Kidney capillary endothelial cell (primary cell): ENCODE measurements at places on chromosomes 4 and X.

DNA sequence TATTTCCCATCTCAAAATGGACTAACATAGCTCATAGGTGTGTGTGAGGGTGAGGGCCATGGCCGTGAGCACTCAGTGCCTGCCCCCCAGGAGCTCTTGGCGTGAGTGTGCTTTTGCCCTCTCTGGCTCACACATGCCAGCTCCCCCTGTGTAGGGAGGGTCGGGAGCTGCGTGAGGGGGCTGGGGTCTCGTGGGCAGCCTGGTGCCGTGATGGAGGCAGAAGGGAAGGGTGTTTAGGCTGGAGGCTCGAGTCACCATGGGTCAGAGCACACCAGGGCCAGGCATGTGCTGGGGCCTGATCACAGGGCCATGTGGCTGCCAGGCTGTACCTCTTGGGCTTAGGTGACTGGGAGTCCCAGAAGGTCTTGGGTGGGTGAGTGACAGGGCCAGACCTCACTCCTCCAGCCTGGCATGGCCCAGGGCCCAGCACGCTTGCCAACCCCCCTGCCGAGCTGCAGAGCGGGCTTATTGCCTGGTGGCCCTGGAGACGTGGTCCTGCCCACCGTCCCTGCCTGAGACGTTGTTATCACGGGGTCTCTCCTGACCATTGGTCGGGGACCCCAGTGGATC lies 44.0 kb downstream of the ADRA2C start:
- no peak for DNase-seq

DNA sequence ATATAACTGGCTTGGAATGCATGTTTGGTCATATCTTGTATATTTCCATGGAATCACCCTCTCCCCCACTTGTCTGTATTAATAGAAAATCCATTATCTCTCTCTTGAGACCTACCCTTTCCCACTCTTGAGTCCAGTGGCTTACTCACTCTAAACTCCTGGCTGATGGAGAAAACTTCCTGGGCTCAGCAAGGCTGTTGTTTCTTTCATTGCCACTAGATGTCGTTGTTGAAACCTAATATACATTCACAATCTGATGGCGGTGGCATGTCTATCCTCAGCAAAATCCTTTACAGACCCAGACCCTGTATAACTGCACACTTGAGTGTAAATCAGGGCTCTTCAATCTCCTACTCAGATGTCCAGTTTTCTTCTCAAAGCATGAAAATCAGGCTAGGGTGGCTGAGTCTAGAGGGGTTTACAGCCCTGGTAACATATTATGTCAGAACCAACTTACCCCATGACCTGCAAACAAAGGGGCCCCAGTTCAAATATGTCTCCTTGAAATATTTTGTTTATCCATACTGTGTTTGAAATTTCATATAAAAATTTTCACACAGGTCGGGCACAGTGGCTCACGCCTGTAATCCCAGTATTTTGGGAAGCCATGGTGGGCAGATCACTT lies 70.0 kb upstream of the FAM241A start:
- peak; percentile 79 for DNase-seq

- no peak for DNase-seq
Measured at GRCh38 chr4:6618386-6619115, 21.9 kb upstream of the MRFAP1 start.

GRCh38 chrX:103236296-103236695 lies 18.7 kb downstream of the TCEAL8 start:
- no peak for DNase-seq

DNA sequence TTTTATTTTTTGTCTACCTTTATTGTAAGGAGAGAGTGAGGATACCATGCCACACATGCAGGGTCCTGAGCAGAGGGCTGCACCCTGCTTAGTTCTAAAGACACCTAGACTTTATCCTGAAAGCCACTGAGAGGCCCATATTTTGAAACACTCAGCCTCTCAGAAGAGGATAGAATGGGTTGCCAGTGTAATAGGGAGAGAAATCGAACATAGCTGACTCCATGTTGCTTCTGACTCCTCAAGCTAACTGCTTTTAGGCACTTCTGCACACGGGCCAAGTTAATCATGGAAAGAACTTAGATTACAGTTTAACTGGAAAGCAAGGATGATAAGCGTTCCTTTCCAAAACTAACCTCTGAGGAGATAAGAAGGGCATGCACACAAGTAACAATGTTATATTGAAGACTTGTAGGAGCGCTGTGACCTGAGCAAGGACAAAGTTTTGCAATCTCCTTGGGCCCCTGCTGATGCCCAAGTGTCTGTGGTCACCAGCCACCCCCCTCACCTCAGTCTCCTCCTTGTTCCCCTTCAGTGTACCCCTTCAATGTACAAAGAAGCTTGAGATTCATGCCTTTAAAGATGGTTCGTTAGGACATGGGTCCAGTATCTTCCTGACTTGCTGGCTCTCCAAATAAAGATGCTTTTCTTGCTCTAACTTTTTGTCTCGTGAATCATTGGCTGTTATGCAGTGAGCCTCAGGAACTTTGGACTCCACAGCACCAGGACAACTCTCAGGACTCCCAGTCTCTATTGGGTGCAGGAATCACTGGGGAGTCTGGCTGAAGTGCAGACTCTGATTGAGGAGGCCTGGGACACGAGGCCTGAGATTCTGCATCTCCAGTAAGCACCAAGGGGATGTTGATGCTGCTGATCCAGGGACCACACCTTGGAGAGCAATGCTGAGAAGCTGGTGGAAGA lies 25.4 kb upstream of the CD99 start:
- DNase-seq, result no peak

GRCh38 chr4:158580064-158580463 lies 58.4 kb downstream of the RXFP1 start:
- no peak for DNase-seq

- no peak for DNase-seq
Measured at GRCh38 chr4:143606480-143606879, 93.0 kb downstream of the SMARCA5 start.

- no peak for DNase-seq
Measured at GRCh38 chr4:34362654-34363053, 1881.7 kb downstream of the ARAP2 start.

- DNase-seq, result no peak
Measured at GRCh38 chrX:9180623-9181022, 146.7 kb upstream of the FAM9B start.

DNA sequence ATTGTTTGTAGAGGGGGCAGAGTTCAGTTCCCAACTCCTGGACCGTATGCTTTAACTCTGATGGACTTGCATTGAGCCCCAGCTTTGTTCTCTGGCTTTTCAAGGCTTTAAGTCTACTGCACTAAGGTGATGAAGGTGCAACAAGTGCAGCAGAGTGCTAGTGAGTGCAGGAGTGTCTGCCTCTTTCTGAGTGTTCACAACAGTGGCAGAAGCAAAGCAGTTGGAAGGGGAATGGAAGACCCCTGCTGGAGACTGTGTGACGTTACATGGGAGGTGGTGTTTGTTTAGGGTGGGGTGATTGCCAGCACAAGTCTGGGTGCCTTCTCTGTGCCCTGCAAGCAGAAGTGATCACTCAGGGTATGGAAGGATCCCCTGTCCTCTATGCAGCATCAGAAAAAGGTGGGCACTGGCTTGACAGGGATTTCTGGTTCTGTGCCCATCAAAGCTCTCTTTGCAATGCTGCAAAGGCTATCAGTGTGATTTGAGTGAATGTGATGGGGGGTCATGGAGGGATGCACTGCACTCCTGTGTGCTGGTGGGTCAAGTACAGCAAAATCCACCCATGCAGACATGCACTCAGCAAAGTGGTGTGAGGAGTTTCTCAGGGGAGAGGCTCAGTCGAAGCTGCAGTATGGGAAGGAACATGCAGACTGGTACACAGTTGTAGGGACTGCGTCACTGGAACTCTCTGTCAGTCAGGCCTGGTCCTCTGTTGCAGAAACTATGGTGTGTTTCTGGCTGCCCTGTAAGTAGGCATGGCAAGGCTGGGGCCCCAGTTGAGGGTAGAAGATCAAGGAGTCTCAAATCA lies 70.9 kb upstream of the UGT2B7 start:
- no peak for DNase-seq

DNA sequence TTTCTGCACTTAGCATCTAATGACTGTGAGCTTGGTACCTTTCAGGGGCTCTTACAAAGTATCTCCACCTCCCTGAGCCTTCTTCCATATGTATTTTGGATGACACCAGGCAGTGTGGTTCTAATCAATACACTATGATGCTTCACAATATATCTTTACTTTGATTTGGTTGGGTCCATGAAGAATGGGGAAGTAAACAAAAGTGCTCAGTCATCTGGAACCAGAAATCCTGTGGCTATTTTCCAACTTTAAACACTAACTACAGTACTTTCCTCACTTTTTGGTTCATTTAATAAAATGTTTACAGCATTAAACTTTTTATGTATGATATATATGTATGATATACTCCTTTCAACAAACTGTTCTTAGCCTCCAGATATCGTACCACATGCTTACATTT lies 216.4 kb upstream of the AFF2 start:
- no peak for DNase-seq

DNA sequence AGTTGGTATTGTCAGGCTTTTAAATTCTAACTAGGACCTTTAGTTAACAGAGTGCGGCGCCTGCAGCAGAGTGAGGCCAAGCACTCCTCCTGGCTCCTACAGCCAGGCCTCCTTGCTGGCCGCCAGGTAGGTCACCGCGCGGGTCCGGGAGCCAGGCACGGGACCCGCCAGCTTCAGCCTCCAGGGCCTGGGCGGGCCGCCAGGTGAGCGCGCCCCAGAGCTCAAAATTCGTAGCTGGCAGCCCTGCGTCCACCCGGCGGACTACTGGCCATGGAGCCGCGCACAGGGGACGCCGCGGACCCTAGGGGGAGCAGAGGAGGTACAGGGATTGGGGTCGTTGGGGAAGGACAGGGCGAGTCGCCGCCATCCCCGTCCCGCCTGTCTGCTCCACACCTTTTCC lies at the start of gene MAGIX:
Gene MAGIX (plus strand): TSS at position 139 of the 400 bp plus-strand sequence. CDS start 132 bp downstream, at position 271.
- DNase-seq, result no peak

GRCh38 chr4:180550106-180550505 lies 1693.1 kb upstream of the TENM3 start:
- DNase-seq, result no peak

- DNase-seq, result no peak
Measured at GRCh38 chrX:35166023-35166422, 223.4 kb downstream of the FAM47B start.

DNA sequence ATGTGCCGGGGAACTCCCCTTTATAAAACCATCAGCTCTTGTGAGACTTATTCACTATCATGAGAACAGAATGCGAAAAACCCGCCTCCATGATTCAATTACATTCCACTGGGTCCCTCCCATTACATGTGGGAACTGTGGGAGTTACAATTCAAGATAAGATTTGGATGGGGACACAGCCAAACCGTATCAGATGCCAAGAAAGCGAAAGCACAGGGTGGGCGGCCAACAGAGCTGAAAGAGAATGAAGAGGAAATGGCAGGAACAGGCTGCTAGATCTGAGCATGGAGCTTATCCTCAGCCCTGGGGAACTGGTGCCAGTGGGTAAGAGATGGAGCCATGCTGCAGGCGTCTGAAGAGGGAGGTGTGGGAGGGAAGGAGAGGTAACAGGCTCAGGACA lies 117.7 kb upstream of the PNPLA4 start:
- no peak for DNase-seq

DNA sequence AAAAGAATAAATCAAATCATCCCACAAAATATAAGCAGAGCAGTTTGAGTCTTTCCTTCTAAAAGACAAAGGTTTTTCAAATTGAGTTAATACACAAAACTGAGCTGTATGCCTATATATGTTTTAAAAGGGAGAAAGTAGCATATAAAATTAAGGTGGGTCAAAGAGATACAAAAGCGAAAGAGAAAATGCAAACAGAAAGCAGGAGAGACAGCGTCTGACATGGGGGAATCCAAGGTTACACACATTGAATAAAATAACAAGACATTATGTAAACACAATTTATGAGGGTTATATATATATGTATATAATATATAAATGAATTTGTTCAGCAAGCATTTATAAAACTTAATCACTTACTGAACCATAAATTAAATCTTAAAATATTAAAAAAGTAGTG lies 276.1 kb upstream of the LCORL start:
- DNase-seq, result no peak

- peak; percentile 4 for DNase-seq
Measured at GRCh38 chr4:4914059-4914820, 54.8 kb downstream of the MSX1 start.

- DNase-seq, result no peak
Measured at GRCh38 chr4:11469650-11470437, 41.1 kb upstream of the HS3ST1 start.

- DNase-seq, result no peak
Measured at GRCh38 chrX:139930916-139931645, 1.8 kb downstream of the ATP11C start.

DNA sequence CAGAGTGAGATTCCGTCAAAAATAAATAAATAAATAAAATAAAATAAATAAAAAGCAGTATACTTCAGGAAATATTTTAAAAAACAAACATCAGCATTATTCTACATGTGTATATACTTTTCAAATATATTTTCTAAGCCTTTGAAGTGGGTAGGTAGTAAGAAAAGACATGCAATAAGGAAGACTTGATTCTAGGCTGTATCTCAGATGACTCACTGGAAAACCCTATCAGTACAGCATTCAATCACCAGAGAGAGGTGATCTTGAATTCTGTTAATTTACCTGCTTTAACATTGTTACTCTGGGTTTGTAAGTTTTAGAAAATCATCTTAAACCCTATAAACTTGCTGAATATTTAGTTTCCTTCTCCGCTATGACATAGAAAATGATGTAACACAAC lies 106.6 kb upstream of the NAP1L5 start:
- no peak for DNase-seq

- no peak for DNase-seq
Measured at GRCh38 chr4:86908251-86908657, 16.0 kb upstream of the C4orf36 start.

DNA sequence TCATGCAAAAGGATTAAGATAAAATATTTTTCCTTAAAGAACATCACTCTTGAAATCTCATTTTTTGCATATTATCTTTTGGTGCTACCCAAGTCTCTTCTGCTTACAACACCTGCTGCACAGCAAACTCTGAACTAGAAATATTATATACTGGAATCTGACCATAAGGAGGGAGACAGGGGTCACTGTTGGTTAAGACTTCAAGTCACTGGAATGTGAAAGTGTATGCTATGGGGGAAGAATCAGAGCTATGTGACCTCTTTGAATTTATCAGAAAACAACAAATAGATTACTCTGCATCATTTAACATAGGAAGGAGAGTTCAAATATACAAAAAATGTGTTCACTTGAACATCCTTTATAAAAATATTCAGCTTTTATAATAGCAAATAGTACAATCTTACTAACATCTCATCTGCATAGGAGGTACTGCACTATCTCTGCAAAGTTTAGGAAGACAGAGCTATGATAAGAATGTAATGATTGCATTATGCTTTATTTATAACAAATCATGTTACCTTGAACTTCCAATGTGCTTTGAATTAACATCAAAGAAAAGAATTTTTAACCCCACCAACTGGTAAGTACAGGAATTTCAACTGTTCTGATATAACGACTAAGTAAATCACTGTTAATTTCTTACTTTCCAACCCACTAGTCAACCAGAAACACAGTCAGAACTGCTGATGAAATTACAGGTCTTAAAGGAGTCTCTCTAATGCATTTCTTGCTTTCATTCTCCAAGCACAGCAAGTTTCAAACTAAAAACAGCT lies 69.8 kb downstream of the ZNF827 start:
- peak; percentile 27 for DNase-seq
